Activated T-helper 1 cell treated with Interleukin-2 at 50 U/mL for 16 hours (primary cell): ENCODE measurements at places on chromosomes 4 and X.

- DNase-seq, result no peak
Measured at GRCh38 chrX:76155786-76156185, 17.1 kb upstream of the PBDC1 start.

GRCh38 chr4:7214359-7214758, 22.0 kb downstream of the SORCS2 start:
- DNase-seq, result no peak

DNA sequence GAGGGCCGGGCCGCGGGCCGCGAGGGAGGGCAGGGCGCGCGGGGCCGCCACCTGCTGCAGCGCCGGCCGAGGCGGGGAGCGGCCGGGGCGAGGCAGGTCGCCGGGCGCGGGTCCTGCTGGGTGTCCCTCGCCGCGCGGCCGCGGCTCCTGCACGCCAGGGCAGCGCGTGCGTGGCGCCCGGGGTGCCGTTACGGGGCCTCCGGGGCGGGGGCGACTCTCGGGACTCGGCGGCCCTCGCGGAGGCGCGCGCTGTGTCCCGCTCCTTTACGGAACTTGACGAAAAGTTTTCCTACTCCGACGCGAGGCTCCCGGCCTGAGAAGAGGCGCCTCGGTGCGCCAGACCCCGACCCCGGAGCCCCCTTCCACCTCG, 329 bp downstream of the TBC1D14 start:
- DNase-seq, result peak; percentile 20

DNA sequence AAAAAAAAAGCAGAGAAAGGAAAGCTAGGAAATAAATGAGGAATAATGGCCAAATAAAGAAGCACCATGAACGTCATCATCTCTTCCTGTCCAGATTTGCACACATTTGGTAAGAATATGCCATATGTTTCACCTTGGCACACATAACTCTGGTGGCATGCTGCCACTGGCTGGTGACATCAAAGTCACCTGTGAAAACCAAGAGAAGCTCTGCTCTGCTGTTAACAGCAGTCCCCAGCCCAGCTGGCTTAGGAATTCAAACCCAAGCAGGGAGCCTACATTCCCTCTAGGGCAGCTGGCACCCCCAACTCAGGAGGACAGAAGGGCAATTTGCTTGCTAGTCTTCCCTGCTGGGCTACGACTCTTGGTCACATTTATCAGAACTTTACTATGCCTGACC, 77.6 kb downstream of the RASL11B start:
- DNase-seq, result no peak

GRCh38 chr4:23890369-23891063, 669 bp upstream of the PPARGC1A start:
- no peak for DNase-seq
